ENCODE measurements at places on chromosomes 12 and 14.
A peak's percentile ranks its signal among the peaks of the same experiment; 100 is the strongest.

GRCh38 chr12:32693036-32693435 is 13.9 kb downstream of the DNM1L start:
- no peak for DNase-seq

DNA sequence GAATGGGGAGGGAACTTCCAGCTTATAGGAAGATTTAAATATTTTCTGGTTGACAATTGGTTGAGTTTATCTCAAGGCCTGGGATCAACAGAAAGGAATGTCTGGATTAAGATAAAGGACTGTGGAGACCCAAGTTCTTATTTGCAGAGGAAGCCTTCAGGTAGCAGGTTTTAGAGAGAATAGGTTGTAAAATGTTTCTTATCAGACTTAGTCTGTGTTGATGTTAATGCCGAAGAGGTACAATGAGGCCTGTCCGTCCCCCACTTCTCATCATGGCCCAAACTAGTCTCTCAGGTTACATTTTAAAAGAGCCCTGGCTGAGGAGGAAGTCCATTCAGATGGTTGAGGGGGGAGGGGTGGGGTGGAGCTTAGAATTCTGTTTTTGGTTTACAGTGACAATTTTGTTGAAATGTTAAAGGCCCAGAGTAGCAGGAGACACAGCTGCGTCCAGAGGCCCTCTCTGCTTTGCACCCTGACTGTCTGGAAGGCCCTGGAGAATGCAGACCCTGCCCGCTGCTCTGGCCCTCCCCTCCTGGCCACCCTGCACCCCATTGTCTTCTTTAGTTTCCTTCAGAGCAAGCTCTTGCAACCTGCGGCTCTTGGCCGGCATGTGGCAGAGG is 672.5 kb upstream of the TMEM132C start:
- DNase-seq, result no peak

DNA sequence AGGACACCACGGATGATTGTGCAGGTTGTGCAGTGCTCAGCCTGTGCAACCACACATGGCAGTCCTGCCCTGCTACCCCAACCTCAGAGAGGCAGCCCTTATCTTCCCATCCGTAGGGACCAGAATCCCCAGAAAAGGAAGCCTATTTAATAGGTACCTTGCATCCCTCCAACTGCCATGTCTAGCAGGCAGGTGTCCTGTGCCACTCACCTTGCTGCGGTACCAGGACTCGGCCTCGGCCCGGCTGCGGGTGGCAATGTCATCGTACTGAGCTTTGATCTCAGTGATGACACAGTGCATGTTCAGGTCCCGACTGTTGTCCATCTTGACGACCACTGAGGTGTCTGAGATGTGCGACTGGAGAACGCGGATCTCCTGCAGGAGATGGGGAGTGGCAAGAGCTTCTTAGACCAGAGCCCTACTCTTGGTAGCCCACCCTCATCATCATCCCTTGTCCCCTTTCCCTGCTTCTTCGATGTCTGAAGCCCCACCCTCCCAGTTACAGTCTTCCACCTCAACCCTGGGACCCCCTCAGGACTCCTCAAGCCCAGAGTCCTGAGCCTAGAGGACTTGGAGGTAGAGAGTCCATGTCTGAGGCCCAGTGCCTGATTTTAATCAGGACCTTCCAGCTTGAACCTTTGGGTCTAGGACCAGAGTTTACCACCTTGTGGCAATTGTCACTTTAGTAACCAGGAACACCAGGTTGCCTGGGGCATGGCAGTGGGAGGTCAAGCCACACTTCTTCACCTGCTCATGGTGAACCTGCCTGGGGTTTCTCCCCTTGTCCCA is 20.5 kb downstream of the KRT7 start:
- DNase-seq, result no peak

GRCh38 chr14:65169351-65169750 is 67.0 kb upstream of the MAX start:
- DNase-seq, result no peak

DNA sequence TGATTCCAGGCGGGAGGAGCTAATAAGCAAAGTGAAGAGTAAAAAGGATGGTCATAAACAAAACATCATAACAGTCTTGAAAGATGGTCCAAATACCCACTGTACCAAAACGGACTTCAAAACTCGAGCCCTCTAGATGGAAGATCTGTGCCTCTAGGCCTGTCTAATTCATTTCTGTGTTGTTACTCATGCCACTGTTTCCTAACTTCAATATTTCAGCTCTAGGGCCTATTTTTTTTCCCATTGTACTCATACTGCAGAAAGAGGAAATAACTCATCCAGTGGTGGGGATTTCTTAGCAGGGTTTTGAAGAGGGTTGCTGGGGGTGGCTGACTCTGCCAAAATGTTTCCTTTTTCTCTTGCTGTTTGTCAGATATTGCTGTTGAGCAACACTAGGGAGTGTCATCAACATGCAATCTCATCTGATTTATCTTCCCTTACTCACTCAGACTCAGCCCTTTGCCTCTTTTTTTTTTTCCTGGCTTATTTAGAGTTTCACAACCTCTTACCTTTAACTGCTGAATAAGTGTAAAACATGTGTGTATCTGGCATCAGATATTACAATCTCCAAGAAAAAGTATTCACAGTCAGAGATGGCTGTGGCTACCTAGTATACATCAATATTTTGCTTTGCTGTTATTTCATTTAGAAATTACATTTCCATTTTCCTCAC is 189.6 kb downstream of the DUSP6 start:
- peak; percentile 39 for DNase-seq

DNA sequence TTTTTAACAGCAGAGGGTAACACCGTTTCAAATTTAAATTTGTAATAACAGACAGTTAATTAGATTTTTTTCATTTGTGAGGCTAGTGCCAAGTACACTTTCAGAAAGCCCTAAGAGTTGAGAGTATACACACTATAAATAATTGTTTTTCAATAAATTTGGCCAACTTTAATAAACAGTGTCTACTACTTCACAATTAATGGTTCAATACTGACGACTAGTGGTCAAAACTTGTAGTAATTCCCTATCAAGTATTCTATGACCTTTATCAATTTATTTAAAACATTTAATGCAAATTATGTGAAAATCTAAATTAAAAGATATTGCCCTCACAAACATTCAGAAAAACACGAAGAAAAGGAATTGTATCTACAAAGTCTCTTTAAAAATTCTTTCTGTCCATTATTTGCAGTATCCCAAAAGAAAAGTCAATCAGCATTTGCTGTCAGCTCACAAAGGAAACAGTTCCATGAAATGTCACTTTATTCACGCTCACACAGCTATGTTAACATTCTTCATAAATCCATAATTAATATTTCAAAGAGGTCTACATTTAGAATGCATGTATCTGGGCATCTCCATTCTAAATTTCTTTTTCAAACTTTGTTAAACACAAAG is 91.2 kb downstream of the CEP128 start:
- peak; percentile 29 for DNase-seq

DNA sequence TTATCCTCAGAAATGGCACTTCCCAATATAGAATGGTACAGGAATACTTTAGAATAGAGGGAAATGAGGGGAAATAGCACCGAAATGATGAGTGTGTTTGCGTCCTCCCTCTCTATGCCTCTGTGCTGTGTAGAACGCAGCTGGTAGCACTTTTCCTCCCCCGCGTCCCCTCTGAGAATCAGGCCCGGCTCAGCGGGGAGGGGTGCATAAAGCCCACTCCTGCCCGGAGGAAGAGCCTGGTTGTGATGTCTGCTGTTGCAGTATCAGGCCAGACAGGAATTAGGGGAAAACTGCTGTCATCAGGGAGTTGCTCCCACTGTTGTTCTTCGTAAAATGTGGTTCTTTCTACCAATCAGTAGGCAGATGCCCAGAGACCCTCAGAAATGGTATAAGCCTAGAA is 76.0 kb downstream of the GALNT8 start:
- no peak for DNase-seq

DNA sequence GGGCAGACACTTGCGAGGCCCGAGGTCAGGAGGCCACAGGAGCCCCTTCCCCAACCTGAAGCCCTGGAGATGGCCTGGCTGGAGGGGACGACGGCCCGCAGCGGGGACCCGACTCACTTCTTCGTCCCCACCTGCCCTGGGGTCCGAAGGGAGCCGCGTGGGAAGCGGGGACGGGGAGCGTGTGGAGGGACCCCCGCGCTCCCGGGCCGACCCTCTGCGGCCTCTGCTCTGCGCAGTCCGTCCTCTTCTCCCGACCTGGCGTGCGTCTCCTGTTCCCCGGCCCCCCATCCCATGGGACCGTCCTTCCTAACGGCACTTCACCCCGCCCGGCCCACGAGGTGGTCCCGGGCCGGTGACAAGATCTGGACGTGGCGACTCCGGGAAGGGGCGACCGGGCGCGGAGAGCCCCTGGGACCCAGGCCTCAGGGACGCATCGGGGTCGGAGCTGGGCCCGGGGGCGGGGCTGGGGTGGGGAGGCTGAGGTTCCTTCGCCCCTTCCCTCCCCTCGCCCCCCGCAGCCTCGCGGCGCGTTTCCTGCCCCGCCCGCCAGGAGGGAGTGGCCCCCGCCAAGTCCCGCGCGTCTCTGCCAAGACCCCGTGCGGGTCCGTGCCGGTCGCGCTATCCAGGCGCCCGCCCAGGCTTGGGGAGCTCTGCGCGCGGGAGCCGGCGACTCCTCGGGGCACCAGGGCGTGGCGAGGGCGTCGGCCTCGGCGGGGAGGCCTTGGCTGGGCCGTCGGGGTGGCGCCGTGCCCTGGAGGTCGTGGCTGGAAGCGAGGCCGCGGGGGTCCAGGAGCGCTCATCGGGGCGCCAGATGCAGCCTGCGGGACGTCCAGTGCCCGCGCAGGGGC is 97.1 kb downstream of the TNFAIP2 start:
- no peak for DNase-seq

DNA sequence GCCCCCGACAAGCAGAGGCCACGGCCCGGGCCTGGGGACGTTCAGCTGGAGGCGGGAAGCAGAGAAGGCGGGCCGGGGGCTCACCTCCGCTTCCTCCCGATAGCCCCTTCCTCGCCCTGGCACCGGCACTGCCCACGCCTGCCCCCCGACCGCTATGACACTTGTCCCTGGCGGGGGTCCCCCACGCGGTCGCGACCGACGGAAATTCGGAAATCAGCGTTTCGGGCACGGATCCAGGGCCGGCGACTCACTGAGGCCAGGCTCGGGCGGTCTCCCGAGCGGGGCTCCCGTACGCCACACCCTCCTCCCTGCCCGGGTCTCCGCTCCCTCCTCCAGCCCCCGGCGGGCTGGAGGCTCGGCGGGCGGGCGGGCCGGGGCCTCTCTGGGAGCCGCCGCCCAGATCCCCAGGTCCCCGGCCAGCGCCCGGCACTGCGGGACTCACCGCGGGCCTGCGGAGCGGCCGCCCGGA is 581 bp downstream of the PITPNM2 start:
- peak; percentile 17 for DNase-seq

DNA sequence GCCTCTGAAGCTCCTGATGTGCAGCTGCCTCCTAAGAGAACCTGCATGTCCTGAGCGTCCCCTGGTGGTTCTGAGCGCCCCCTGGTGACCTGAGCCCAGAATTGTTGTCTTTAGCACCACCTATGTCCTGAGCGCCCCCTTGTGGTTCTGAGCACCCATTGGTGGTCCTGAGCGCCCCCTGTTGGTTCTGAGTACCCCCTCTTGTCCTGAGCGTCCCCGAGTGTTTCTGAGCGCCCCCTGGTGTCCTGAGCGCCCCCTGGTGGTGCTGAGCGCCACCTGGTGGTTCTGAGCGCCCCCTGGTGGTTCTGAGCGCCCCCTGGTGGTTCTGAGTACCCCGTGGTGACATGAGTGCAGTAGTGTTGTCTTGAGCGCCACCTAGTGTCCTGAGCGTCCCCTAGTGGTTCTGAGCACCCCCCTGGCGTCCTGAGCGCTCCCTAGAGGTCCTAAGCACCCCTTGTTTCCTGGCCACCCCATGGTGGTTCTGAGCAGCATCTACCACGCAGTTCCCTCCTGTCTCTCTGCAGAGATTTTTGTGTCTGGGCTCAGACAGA is 782.5 kb downstream of the TMEM121 start:
- peak; percentile 78 for DNase-seq

DNA sequence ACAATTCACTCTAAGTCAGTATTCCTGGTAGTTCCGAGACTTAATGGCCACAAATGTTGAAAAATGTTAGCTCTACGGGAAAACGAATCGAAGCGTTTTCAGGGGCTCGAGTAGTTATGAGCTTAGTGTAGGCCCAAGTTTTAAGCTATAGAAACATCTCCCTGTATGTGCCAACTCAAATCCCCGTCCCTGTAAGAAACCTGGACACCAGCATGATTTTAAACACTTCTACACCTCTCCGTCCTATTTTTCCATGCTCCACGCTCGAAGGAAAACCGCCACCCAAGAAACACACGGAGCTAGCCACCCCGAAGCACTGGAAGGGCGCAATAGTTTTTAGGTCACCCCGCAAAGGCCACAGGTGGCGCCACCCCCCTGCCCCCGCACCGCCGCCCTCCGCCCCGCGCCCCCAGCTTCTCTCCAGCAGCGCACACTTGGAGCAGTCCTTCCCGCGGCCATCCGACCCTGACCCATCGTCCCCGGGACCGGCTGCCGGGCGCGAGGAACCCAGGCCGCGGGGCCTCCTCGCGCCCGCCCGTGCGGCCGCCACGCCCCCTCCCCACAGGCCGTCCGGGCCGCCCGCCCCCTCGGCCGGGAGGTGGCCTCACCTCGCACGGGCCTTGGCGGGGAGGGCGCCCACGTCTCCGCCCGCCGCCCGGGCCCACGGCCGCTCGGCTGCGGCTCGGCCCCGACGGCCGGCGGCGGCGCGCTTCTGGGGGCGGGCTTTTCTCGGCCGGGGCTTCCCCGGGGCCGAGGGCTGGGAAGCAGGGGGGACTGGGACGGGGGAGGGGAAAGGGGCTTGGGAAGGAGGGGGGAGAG is 522 bp downstream of the R3HDM2 start:
- peak; percentile 56 for DNase-seq

GRCh38 chr12:94587266-94588241 is 62.8 kb downstream of the TMCC3 start:
- no peak for DNase-seq

DNA sequence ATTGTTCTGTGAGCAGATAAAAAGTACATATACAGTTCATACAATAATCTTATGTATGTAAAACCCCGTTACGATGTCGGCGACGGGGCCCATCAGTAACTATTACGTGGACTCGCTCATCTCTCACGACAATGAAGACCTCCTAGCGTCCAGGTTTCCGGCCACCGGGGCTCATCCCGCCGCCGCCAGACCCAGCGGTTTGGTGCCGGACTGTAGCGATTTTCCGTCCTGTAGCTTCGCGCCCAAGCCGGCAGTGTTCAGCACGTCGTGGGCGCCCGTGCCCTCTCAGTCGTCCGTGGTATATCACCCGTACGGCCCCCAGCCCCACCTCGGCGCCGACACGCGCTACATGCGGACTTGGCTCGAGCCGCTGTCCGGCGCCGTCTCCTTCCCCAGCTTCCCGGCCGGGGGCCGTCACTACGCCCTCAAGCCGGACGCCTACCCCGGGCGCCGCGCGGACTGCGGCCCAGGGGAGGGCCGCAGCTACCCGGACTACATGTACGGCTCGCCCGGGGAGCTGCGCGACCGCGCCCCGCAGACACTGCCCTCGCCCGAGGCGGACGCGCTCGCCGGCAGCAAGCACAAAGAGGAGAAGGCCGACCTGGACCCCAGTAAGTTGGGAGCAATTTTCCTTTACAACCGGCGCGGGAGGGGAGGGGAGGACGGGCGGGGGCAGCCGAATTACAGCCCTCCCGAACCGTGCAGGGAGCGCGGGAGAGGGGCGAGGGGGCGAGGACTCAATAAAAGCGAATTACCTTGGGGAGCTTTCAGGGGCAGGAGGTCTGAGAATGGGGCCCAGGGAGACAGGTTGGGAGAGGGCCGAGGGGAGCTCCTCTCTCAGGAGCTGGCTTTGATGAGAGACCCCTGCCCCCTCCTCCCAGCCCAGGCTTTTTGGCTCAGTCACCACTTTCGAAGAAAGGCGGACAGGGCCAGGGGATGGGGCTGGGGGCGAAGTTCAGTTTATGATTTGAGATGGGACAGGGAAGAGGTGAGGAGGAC is at the start of gene HOXC9:
Gene HOXC9, plus strand, starts transcription at position 46 of the 999 bp plus-strand sequence. Its CDS starts 28 bp downstream, at position 74.
- DNase-seq, result no peak
